Fibroblast of villous mesenchyme (primary cell): ENCODE measurements at places on chromosomes 6 and 20.

DNA sequence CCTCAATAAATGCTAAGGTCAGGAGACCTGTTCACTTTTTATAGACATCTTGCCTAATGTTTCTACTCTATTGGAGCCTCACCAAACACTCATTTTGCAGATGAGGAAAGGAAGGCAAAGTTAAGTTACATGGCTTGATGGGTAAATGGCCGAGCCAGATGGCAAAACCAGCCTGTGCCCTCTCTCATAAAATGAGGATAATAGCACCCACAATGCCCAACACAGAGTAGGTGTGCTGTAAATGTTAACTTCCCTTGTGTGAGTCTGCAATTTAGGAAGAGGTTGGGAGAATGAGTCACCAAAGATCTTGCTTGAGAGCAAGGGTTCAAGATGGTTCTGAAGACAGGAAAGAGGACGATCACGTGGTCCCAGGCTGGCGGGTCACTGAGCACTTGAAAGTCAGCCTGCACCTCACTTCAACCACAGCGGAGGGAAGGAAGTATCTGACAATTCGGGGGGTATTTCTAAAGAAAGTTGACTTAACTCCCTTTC, 3.3 kb downstream of the KCNK5 start:
- no peak for DNase-seq

DNA sequence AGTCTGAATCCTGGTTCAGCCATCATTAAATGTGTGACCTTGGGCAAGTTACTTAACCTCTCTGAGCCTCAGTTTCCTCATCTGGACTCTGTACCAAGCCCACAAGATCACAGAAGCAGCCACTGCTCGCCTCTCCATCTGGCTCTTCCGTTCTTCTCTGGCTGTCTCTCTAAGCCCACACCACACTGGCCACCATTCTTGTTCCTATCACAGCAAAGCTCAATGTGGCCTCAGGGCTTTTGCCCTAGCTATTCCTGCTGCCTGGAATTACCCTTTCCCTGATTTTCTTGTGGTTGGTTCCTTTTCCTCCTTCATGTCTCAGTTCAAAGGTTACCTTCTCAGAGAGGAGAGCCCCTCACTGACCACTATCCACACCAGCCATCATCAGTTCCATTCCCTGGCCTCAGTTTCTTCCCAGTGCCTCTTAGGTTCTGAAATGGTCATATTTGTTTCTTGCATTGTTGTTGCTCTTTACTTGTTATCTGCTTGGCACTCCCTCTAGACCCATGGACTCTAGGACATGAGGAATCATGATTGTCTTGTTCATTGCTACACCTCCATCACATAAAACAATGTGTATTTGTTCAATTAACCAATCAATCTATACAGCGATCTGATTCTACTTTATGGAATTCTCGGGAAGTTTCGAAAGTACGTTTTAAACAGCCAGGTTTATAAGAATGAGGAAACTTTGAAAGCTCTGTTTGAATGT, 56.5 kb upstream of the PTPN1 start:
- no peak for DNase-seq

GRCh38 chr6:54071821-54072340, 39.4 kb upstream of the MLIP start:
- DNase-seq: peak; percentile 45

GRCh38 chr6:109296971-109297372, 85.3 kb downstream of the CD164 start:
- DNase-seq: no peak

DNA sequence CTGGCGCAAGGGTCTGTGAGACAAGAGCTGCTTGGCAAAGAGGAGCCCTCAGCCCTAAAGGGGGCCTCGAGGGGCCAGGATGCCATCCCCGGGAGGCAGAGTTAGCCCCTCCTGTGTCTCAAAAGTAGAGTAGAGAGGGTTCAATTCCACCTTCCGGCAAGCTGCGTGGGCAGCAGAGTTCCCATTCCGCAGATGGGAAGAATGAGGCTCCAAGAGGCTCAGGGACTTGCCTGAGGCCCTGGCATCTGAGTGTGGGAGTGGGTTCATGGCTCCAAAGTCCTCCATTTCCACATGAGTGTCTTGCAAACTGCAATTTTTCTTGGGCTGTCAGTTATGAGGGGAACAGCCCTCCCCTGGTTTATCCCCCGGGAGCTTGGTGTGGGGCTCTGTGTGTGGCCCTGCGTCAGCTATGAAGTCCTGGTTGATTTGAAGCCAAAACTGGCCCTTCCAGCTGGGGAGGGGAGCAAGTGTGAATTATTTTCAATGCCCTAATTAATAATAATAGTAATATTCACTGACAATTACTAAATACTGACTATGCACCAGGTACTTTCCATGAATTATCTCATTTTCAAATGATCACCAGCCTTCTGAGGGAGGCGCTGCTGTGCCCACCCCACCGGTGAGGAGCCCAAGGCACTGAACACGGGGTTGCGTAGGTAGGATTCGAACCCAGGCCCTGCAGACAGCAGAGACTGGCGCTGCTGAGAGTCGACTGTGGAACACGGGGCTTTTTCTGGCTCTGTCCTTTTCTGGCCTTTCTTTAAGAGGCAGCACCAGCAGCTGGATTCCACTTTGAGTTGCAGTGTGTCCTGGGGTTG, 153.0 kb upstream of the PTPN1 start:
- no peak for DNase-seq

GRCh38 chr20:9926476-9926875, 87.6 kb upstream of the PAK5 start:
- DNase-seq: no peak

- DNase-seq: peak; percentile 65
Measured at GRCh38 chr6:154343473-154344308, 12.9 kb downstream of the IPCEF1 start.

GRCh38 chr6:17768881-17769280, 62.2 kb upstream of the NUP153 start:
- DNase-seq: no peak

GRCh38 chr6:125765944-125766343, 16.5 kb downstream of the HEY2 start:
- DNase-seq: no peak

DNA sequence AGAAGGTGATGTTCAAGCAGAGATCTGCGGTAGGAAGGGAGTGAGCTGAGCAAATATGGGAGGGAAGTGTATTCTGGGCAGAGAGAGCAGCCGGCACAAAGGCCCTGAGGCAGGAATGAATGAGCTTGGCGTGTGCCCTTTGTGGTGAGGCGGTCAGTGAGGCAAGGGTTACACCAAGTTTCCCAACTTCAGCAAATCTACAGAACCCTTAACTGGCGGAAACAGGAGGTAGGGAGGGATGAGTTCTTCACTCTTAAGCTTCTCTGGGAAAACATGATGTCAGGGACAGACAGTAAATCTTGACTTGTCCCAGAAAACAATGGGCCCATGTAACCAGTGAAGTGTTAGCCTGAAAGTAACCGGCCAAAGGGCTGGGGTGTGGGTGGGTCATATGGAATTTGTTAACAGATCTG, 97.1 kb upstream of the PTPN1 start:
- peak; percentile 89 for DNase-seq

- DNase-seq: no peak
Measured at GRCh38 chr20:46060975-46061374, 28.8 kb downstream of the NCOA5 start.

- no peak for DNase-seq
Measured at GRCh38 chr20:39939241-39939865, 749.7 kb downstream of the MAFB start.

DNA sequence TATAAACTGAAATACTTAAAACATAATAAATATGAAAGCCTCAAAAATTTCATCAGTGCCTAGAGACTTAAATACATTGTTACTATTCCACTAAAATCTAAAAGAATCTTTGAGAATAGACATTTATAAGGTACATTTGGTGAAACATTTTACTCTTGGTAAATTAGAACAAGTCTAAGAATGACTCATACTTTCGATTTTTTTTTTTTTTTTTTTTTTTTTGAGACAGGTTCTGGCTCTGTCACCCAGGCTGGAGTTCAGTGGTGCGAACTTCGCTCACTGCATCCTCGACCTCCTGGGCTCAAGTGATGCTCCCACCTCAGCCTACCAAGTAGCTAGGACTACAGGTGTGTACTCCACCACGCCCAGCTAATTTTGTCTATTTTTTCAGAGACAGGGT, 6.4 kb downstream of the FUCA2 start:
- no peak for DNase-seq

DNA sequence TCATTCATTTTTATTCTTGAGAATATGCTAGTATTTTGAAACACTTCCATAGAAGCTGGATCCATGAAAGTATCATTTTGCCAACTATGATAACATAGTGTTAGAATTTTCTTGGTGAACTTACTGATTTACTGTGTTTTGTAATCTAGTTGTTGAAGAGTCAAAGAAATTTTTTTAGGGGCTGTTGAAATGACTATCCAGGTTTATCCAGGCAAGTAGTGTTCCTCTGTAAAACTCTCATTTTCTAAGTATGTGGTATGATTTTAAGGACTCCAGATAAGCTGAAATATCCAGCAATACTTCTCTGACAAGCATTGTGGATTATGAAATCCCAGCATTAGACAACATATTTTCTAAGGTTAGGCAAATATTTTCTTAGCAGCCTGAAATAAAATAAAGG, 95.9 kb downstream of the GRIK2 start:
- no peak for DNase-seq

- no peak for DNase-seq
Measured at GRCh38 chr20:37347347-37347823, 1.4 kb downstream of the SRC start.

DNA sequence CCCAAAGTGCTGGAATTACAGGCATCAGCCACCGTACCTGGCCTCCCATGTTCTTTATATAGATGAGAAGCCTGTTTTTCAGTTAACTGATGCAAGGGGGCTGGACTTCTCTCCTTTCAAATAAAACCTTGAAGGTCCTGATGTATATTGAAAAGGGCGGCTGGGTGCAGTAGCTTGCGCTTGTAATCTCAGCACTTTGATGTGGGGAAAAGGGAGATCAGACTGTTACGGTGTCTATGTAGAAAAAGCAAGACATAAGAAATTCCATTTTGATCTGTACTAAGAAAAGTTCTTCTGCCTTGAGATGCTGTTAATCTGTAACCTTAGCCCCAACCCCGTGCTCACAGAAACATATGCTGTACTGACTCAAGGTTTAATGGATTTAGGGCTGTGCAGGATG, 16.1 kb upstream of the SAMHD1 start:
- no peak for DNase-seq

DNA sequence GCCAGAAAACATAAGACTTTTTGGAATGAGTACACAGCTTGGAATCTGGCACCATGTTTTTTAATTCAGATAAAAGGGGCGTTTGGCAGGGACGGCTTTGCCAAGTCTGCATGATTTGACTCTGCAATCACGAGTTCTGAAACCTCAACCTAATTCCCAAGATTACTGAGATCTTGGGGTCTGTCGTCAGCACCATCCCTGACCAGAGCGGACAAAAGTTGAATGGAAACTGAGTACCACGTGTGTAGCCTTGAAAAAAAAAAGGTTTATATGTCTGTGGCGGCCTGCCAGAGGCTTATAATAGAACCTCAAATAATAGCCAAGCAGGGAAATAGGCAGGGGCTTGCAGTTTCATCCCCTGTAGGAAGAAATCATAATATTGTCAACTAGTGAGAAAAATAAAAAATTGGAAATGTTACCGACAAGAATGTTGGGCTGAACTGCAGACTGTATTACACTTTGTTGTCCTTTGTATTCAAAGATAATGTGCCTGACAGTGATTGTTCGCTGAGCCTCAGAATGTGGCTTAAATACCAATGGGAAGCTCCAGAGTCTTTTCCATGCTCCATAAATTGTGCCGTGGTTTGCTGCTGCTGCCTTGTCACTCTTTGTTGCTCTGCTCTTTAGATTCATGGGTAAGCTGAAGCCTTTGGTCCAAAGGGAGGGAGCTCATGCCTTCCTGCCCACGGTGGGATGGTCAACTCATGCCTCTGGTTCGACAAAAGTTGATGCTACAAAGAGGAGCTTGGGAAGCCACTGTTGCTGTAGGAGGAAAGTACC, 118.8 kb upstream of the ARID1B start:
- peak; percentile 89 for DNase-seq

DNA sequence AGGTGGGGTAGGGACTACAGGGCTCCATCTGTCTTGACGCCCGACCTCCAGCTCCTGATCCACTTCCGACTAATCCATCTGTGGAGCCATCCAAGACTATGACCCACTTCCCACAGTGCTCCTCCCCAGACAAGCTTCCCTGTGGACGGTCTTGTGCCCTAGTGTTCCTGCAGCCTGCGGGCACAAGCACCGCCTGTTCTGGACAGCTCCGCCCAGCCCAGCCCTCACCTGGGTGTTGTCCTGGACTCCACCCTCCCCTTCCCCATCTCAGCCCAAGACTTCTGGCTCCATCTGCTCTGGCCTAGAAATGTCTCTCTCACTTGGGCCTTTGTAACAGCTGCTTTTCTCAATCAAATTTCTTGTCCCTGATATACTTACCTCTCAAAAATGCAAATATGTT, 102.0 kb downstream of the MAFB start:
- no peak for DNase-seq

DNA sequence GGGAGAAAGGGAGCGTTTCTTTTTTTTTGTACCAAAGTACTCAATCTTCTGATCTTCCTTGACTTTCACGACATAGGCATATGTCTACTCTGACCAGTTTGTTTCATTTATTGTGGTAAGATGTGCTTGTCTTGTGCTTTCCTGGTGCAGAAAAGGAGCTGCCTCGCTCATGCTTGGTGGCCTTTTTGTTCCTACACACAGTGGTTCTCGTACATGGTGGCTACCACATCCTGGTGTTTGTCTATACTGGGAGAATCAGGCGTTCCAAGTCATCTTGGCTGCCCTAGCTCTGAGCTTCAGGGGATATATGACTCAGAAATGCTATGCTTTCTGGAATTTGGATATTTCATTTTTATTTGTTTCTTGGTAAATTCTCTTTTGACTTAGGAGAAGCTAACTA, 31.8 kb downstream of the MYB start:
- peak; percentile 38 for DNase-seq

DNA sequence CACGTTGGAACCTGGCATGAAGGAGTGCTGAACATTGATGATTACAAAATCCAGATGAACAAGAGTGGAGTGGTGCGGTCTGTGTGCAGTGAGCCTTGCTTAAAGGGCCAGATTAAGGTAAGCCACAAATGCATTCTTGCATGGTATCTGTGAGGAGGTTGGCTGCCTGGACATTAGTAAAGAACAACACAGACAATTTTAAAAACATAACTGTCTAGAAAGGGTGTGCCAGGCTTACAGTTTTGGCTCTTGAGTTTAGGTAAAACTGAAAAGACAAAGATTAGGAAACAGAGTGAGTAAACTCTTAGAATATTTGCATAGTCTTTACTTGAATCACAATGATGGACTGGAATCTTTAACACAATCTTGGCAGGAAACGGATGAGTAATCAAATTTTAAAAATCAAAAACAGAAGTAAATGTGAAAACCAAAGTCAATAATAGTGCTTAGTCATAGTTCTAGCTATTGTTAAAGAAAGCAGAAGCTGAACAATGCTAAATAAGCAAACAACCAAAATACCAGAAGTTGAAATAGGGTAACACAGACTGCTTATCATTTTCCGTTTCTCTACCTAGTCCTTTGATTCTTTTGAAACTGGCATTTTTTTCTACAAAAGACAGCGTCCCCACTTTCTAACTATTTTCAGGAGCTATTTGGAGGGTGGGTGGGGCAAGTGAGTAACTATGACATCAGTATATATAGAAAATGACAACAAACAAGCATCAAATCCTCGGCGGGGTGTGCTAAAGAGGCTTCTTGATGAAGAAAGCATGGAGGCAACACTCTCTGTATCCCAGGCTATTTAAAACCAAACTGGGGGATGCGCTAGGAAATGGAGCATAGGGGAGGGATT, 185.8 kb upstream of the RAB32 start:
- peak; percentile 50 for DNase-seq
